ENCODE measurements at places on chromosomes 4 and X.
A peak's percentile ranks its signal among the peaks of the same experiment; 100 is the strongest.

GRCh38 chr4:83230928-83231327, 53.7 kb downstream of the COQ2 start:
- DNase-seq: no peak

DNA sequence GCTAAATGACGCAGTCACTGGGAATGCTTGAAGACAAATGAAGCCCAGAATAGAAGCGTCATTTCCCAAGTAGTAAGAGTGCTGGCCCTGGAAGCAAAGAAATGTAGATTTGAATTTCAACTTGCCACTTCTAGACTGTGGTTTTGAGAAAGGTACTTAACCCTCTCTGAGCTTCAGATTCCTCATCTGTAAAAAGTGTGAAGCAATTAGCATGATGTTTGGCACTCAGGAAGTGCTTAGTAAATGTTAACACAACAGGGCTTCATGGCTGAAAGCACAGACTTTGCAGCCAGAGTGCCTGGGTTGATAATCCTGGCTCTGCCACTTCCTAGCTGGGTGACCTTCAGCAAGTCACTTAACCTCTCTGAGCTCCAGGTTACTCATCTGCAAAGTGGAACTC, 147.4 kb upstream of the RPS6KA3 start:
- no peak for DNase-seq

- no peak for DNase-seq
These were observed 194.7 kb downstream of the CPEB2 start for GRCh38 chr4:15197005-15197404.

DNA sequence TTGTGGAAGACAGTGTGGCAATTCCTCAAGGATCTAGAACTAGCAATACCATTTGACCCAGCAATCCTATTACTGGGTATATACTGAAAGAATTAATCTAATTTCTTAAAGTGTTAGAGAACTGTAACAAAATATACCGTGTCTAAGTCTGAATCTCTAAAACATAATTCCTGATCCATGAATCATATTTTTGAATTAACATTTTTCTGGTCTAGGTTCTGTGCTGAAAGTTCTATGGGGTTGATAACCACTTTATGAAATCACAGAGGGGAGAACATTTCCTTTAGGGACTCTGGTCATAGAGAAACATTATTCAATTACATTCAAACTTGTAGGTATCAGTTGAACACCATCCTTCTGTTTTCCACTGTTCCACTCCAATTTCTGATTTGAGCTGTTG, 91.9 kb upstream of the ETNPPL start:
- no peak for DNase-seq

- no peak for DNase-seq
These were observed 65.9 kb downstream of the ANTXR2 start for GRCh38 chr4:80006935-80007744.

- no peak for DNase-seq
These were observed 476.9 kb upstream of the FRG1 start for GRCh38 chr4:189463734-189464133.

- no peak for DNase-seq
These were observed 10.6 kb upstream of the RASGEF1B start for GRCh38 chr4:81482326-81482725.

DNA sequence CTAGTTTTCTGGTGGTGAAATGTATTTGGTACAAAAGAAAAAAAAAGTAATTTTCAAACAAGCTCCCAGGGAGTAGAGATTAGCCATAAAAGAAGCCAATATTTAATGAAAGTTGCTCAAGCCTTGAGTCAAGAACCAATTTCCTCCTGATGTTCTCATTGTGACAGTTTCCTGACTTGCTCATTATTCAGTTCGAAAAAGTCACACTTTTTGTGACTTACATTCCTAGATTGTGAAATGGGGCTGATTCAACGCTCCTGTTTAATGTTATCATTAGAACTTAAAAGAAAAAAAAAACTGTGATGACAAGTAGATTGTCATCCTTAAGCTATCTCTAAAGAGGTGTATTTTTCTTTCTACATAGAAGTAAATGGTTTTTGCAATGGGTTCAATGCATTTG, 122.6 kb upstream of the BMPR1B start:
- no peak for DNase-seq

- no peak for DNase-seq
These were observed 398.0 kb downstream of the MAGEB5 start for GRCh38 chrX:26613956-26614355.

GRCh38 chr4:152665691-152666395, 14.0 kb downstream of the TMEM154 start:
- DNase-seq: no peak

- DNase-seq: no peak
These were observed 85.0 kb upstream of the BEND4 start for GRCh38 chr4:42237451-42237850.

GRCh38 chrX:68681443-68681941, 34.0 kb downstream of the STARD8 start:
- DNase-seq: no peak

GRCh38 chr4:127822430-127822829, 40.3 kb downstream of the HSPA4L start:
- DNase-seq: no peak

- DNase-seq: no peak
These were observed 187.8 kb downstream of the FRAS1 start for GRCh38 chr4:78244705-78245485.

DNA sequence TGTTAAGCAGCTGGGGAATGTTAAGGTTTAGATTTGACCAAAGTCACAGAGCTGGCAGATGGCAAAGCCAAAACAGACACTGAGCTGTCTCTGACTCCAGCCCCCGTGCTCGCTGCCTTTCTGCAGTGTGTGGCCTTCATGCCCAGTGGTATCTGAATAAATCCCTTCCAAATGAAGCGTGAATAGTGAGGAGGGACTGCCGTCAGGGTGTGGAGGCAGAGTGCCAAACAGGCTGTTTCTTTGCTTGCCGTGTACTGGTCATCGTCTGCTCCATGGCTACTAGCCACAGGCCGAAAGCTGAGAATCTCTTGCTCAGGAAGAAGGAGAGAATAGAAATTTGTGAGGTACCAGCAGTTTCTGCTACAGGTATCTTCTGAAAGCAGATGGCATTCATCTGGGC, 19.7 kb downstream of the PRIMPOL start:
- no peak for DNase-seq

DNA sequence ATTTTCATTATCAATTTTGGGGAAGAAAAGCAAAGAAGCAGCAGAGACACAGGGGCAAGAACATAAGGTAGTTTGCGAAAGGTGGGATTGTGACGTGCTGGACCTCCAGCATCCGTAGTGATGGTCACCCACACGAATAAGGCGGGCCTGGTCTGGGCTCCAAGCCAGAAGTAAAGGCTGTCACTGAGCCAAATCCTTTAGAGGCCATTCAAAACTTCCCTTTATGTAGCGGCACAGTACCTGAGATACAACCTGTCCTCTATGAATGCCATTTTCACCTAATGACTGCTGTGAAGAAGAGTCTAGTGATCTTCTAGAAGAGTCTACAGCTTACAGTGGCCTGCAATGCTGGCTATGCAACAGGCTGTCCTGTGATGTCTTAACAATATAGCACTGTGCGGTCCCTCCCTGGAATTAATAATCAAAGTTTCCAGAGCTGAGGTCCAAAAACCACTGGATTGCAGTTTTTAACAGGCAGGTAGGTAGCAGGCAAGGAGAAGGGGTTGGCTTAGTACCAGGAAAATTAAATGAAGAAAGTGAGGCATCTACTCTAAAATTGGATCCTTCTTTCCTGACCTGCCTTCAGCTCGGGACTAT, 56.2 kb downstream of the TRIML1 start:
- no peak for DNase-seq

- DNase-seq: peak; percentile 3
These were observed 101.2 kb downstream of the ZNF674 start for GRCh38 chrX:46444011-46444410.

- DNase-seq: no peak
These were observed 6.7 kb upstream of the GABRE start for GRCh38 chrX:151981129-151981528.

DNA sequence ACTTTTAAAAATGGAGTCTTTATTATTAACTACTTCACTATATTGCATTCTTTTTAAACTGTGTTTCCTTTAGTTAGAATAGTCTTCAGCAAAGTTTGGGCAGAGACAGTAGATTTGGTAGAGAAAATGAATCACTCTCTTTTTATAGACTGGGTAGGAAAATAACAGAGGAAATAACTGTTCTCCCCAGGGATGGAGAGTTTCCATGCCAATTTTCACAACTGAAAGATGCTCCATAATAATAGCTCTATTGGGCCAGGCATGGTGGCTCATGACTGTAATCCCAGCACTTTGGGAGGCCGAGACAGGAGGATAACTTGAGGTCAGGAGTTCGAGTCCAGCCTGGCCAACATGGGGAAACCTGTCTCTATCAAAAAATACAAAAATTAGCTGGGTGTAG, 13.1 kb downstream of the HSD17B13 start:
- DNase-seq: no peak

- no peak for DNase-seq
These were observed 420.3 kb downstream of the FAT4 start for GRCh38 chr4:125735102-125735501.

DNA sequence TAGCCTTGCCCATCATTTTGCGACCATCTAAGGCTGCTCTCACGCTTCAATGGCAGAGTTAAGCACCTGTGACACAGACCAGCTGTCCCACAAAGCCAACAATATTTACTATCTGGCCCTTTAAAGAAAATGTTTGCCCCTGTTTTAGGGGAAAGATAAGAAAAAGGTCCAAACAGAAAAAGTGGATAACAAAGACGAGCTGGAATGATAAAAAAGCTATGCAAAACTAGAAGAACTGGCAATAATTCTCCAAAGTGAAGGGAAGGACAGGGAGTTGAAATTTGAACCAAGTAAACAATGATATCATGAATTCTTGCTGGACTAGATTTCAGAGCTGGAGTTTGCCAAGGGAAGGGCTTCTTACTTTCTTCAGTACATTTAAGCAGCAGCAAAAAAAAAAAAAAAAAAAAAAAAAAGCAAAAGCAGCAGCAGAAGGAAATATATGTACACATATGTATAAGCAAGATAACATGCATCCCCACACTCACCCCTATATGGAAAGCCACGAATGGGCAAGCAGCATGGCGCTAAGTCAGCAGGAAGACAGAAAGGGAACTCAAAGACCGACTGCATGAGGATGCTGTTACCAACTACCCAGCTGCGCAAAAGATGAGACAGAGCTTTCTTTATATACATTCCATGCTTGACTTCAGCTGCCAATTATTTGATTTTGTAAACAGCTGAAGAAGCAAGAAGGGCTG, 12.5 kb downstream of the TRAPPC2 start:
- no peak for DNase-seq

- DNase-seq: no peak
These were observed 177.9 kb upstream of the STK26 start for GRCh38 chrX:131845201-131845600.

DNA sequence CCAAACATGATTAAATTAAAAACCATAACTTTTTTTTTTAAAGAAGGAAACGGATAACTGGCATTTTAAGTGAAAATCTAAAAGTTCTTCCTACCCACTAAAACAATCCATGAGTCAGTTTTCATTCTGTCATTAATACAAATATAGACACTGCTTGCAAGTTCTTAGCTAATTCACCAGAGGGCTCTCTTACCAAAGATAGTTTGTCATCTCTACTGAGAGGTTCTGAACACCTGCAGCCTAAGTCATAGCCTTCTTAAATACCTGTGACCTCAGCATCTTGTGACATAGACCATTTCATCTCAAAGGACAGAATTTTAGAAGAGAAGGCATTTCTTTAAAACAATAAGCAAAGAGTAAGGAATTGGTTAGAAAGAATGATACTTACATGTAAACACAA, 65.3 kb upstream of the FAM120C start:
- DNase-seq: no peak

- DNase-seq: no peak
These were observed 137.8 kb upstream of the CPEB2 start for GRCh38 chr4:14864365-14865030.

GRCh38 chr4:137632842-137633241, 100.5 kb upstream of the PCDH18 start:
- no peak for DNase-seq

GRCh38 chrX:18885328-18886004, 98.4 kb downstream of the PHKA2 start:
- no peak for DNase-seq

DNA sequence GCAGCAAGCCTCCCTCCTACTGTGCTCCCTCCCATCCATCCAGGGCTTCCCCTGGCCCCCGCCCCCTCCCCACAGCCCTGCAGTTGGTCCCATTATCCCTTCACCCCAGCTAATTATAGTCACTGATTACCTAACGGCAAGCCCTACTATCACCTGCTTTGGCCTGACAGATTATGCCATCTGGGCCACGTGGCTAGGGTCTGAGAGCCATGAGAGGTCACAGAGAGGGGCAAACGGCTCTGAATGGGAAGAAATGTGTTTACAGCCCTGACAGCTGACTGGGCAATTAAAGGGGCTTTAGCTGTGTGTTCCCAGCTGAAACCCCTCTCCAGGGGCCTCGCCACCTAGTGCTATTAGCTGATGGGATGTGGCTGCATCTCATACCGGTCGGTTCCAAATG, 134.4 kb upstream of the CPEB2 start:
- DNase-seq: no peak

DNA sequence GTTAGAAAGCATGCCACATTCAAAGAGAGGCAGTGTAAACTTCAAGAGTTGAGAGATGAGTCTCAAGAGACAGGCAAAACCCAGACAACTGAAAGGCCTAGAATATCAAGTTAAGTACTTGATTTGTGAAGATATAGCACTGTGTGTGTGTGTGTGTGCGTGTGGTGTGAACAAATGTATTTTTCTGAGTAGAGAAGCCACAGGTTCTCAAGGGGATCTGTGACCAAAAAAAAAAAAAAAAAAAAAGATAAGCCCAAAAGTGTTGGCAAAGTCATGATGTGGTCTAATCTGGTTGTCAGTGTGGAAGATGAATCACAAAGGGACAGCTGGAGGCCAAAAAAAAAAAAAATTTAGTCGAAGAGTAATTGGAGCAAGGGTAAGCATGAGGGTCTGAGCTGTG, 3.9 kb downstream of the RIPPLY1 start:
- no peak for DNase-seq

DNA sequence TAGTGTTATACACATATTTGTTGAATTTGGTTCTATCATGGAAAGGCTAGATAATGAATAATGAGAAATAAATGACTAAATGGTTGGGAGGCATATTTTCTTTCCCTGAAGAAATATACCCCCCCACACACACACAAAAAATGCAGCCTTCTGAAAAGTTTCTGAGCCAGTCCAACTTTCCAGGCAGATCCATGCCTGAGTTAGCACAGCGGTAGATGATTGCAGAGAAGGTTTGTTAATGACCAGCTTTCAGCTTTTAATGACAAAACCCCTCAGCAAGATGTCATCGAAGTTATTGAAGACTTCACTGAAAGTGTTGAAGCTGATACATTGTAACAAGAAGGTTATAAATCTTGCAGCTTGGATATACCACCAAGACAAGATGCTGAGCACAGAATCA, 61.4 kb downstream of the GBA3 start:
- DNase-seq: no peak

GRCh38 chr4:53800741-53801140, 209.5 kb upstream of the LNX1 start:
- DNase-seq: no peak

GRCh38 chr4:30882443-30882842, 162.3 kb downstream of the PCDH7 start:
- DNase-seq: no peak

GRCh38 chr4:177057186-177057585, 252.5 kb upstream of the NEIL3 start:
- DNase-seq: no peak
